ENCODE measurements at places on chromosomes 11 and 22.

GRCh38 chr11:70019576-70020011 lies 58.5 kb upstream of the ANO1 start:
- no peak for DNase-seq

DNA sequence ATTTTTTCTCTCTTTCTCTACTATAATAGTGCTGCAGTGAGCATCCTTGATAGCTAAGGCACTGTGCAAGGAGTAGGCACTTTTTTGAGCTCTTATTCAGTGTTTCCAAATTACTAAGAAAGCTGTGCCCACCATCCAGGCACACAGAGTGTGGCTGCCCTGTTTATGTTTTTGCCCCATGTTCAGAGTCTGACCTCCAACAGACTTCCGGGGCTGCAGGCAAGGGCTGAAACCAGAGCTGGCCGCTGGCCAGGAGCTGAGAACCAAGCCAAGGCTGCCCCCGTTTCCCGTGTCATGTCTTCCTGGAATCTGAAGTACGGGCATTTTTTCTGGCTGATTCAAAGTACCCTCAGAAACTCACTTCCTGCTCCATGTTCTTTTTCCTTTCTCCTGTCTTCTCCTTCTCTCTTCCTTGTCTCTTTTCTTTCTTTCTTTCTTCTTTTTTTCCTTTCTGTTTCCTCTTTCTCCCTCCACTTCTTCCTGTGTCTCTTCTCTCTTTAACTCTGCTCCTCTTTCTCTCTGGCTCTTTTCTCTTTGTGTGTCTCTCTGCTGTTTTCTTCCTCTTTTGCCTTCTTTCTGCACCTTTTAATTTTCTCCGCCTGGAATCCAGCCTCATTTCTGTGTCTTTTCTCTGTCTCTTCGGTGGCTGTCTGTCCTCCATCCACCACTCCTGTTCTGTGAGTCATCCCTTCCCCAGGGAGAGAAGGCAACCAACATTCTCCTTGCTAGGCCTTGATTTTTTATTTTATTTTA lies 17.0 kb upstream of the KCTD14 start:
- DNase-seq = peak; percentile 59

GRCh38 chr11:111785886-111786412 lies 19.8 kb upstream of the PPP2R1B start:
- DNase-seq = no peak

- DNase-seq = no peak
These were observed 5.0 kb upstream of the KCNJ11 start for GRCh38 chr11:17393472-17393871.

DNA sequence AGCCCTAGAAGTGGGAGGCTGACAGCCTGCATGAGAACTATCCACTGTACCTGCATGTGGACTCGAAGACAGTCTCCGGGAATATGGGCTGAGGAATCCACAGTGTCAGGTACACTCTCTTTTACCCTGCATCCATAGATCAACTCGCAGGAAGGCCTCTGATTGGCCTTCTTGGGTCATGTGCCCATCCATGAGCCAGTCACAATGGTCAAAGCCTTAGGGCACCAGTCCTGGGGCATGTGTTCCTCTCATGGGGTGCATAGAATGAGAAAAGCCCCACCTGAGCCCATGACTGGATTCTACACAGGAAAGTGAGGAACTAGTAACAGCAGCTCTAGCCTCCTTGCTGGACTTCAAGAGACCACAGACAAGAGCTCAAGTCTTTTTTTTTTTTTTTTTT lies 10.6 kb downstream of the ART1 start:
- no peak for DNase-seq

DNA sequence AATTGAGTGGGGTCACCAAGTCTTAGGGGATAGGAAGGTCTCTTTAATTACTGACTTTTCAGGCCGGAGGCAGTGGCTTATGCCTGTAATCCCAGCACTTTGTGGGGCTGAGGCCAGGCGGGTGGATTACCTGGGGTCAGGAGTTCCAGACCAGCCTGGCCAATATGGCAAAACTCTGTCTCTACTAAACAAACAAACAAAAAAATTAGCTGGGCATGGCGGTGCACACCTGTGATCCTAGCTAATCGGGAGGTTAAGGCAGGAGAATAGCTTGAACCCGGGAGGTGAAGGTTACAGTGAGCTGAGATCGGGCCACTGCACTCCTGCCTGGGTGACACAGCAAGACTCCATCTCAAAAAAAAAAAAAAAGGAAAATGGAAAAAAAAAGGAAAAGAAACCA lies 1.8 kb upstream of the FANCF start:
- no peak for DNase-seq

- peak; percentile 63 for DNase-seq
These were observed 13.0 kb upstream of the CXCR5 start for GRCh38 chr11:118870396-118871343.

DNA sequence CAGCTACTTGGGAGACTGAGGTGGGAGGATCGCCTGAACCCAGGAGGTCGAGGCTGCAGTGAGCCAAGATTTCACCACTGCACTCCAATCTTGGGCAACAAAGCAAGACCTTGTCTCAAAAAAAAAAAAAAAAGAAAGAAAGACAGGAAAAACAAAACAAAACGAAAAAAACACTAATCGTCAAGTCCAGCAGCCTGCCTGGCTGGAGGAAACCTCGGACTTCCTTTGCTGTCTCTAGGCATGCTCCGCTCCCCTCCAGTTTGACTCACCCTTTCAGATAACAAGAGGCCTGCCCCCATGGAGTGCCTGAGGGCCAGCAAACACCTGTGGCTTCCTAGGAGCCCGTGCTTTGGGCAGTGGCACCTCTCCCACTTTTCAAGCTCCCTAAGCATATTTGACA lies 28.8 kb upstream of the CHKA start:
- no peak for DNase-seq

GRCh38 chr22:47160141-47160541 lies 397.7 kb downstream of the TBC1D22A start:
- DNase-seq = no peak

DNA sequence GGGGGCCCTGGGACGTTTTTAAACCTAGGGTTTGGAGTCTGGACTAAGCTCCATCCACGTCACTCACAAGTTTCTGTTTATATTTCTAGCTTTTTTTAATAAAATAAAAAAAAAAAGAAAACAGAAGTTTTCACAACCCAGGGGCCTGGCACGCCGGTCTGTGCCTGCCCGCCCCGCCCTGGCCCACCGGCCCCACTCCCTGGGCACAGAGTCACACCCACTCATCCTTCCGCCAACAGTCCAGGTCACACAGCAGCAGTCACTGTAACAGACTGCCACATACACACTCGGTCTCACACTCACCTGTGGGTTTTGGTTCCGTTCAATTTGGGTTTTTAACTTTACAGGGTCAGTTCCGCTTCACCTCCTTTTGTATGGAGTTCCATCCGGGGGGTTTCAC lies 5.3 kb upstream of the ACR start:
- DNase-seq = no peak

GRCh38 chr11:93081694-93082093 lies 112.2 kb downstream of the MTNR1B start:
- no peak for DNase-seq

DNA sequence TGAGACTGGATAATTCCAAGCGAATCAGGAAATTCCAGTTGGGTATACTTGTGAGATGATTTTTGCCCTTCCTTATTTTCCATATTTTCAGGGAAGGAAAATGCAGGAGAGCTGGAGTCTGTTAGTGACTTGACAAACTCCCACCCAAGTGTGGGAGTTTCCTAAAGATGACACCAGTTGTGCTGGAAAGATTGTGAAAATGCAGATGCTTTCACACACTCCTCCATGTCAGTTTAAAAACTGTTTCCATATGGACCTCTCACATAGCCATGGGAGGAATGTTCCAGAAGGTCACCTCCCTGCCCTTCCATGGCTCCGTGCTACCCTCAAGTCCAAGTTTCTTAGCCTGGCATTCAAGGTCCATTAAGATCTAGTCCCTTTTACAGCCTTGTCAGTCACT lies 350.7 kb upstream of the NARS2 start:
- no peak for DNase-seq

DNA sequence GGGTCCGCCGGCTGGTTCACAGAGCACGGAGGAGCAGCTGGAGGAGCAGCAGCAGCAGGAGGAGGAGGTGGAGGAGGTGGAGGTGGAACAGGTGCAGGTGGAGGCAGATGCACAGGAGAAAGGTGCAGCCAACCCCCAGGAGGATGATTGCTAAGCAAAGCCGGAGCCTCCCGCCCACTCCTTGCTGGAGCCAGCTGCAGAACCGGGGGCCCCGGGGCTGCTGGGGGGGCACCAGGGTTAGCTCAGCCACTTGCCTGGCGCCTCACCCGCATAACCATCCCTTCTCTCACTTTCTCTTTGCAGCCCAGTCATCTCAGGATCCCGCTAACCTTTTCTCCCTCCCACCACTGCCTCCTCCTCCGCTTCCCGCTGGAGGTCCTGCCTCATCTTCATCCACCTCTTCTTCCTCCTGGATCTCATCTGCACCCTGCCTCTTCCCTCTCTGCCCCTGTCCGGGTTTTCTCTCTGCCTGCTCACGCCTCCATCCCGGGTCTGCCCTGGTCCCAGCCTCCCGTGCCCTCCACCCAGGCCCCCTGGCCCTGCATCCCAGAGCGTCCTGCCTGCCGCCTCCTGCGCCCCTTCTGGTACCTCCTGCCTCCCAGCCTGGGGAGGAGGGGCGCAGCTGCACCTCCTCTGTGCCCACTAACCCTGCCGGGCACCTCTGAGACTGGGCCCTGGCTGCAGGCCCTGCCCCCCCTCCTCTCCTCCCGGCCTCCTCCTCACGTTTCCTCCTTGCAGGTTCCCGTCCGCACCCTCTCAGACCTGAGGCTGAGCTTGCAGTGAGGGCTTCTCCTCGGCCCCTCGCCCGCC lies 9.5 kb downstream of the KCTD17 start:
- DNase-seq = no peak

GRCh38 chr11:14029440-14029839 lies 66.9 kb downstream of the SPON1 start:
- DNase-seq = no peak
